CD4-positive, alpha-beta T cell treated with Interleukin-17A for 1 hour (primary cell): ENCODE measurements at places on chromosomes 4 and X.
A peak's percentile ranks its signal among the peaks of the same experiment; 100 is the strongest.

GRCh38 chr4:37607018-37607417 is 79.2 kb downstream of the RELL1 start:
- no peak for DNase-seq

DNA sequence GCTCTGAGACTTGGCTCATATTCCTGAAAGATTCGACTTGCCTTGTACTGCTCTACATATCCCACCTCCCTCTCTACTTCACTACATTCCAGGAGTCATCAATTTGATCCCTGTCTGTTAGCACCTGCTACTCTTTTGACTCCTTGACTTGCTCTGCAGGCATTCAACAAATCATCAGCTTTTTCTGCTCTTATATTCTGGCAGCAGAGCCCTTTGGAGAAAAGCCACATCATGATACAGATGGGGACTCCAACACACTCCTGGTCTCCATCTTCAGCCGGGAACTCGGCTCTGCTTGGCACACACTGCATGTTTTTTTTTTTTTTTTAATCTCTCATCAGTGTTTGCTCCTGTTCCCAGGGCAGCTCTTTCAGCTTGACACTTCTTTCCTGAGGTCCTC is 293.2 kb upstream of the LCORL start:
- no peak for DNase-seq

GRCh38 chr4:108690738-108691137 is 40.3 kb downstream of the OSTC start:
- DNase-seq, result no peak

DNA sequence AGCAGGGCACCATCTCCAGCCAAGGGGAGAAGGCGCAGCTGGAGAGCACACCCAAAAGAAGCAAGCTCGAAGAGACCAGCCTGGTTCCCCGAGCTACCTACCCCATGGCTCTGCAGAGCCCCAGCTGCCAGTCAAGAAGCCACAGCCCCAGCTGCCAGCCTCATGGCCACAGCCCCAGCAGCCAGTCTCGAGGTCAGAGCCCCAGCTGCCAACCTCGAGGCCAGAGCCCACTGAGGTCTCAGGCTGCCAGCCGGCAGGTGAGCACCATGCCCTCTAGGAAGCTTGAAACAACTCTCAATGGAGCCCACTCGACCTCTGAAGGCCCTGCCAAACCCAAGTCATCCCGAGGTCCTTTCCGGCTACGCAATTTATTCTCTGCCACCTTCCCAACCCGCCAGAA is 27.0 kb upstream of the PRPS1 start:
- no peak for DNase-seq

- DNase-seq, result no peak
These were observed 349.7 kb downstream of the IQCM start for GRCh38 chr4:149465955-149466354.

DNA sequence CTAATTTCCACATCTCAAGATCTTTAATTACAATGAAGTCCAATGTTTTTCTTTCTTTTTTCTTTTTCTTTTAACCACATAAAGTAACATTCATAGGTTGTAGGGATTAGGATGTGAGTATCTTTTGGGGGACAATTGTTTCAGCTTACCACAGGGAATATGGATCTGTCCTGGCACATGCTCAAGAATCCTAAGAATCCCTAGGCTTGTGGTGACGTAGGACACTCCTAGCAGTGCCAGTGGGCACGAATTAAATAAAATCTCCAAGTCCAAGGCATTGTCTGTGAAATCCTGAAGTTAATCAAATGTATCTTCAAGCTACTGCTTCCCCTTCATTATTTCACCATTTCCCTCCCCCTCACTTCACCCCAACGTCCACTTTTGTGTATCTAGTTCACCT is 2.6 kb upstream of the LAS1L start:
- DNase-seq, result no peak

DNA sequence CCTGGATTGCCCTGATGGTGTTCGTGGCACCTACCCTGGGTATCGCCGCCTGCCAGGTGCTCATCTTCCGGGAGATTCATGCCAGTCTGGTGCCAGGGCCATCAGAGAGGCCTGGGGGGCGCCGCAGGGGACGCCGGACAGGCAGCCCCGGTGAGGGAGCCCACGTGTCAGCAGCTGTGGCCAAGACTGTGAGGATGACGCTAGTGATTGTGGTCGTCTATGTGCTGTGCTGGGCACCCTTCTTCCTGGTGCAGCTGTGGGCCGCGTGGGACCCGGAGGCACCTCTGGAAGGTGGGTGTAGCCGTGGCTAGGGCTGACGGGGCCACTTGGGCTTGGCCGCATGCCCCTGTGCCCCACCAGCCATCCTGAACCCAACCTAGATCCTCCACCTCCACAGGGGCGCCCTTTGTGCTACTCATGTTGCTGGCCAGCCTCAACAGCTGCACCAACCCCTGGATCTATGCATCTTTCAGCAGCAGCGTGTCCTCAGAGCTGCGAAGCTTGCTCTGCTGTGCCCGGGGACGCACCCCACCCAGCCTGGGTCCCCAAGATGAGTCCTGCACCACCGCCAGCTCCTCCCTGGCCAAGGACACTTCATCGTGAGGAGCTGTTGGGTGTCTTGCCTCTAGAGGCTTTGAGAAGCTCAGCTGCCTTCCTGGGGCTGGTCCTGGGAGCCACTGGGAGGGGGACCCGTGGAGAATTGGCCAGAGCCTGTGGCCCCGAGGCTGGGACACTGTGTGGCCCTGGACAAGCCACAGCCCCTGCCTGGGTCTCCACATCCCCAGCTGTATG is 1.8 kb downstream of the AVPR2 start:
- DNase-seq, result peak; percentile 35

DNA sequence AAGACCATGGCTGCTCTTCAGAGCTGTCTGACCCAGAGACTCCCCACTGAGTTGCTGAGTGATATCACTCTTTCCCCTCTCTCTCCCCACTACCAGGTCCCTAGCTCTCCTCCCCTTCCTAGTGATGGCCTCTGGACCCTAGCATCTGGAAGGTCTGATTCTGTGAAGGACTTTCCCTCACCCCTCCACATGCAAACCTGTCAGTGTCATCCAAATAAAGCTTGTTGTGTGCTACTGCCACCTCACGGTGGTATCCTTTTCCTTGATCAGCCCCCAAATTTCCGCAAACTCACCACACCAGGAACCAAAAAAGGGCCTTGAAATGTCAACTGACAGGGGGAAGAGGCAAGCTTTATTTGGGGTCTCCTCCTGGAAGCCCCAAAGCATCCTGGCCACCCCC is 500.2 kb downstream of the IDS start:
- DNase-seq, result no peak

GRCh38 chrX:101407167-101407747 is 468 bp downstream of the GLA start:
- DNase-seq, result no peak

DNA sequence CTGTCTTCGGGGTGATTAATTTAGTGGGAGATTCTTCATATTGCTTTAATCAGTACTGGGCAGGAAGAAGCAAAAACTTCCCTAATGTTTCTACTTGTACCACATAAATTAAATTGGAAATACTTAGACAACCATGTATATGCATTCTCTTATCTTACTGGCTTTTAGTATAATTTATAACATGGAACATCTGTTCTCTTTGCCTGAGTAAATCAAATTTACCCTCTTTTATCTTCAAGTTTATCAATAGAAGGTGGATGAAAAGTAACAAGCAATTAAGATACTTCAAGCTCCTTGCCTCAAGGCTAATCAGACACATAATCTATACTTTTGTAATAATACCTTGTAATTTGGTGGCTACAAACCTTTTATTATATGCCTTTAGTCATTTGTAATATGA is 274.4 kb upstream of the ARX start:
- DNase-seq, result no peak
